ENCODE measurements at places on chromosomes 13 and 19.

GRCh38 chr13:26340807-26341206 is 86.9 kb downstream of the CDK8 start:
- DNase-seq, result no peak

- no peak for DNase-seq
Measured at GRCh38 chr19:4977299-4978174, 8.6 kb downstream of the KDM4B start.

GRCh38 chr13:35965226-35965927 is 165.8 kb downstream of the DCLK1 start:
- no peak for DNase-seq

GRCh38 chr19:1279782-1280341 is 4.5 kb downstream of the FAM174C start:
- peak; percentile 77 for DNase-seq

- no peak for DNase-seq
Measured at GRCh38 chr19:435707-436412, 25.0 kb downstream of the SHC2 start.

DNA sequence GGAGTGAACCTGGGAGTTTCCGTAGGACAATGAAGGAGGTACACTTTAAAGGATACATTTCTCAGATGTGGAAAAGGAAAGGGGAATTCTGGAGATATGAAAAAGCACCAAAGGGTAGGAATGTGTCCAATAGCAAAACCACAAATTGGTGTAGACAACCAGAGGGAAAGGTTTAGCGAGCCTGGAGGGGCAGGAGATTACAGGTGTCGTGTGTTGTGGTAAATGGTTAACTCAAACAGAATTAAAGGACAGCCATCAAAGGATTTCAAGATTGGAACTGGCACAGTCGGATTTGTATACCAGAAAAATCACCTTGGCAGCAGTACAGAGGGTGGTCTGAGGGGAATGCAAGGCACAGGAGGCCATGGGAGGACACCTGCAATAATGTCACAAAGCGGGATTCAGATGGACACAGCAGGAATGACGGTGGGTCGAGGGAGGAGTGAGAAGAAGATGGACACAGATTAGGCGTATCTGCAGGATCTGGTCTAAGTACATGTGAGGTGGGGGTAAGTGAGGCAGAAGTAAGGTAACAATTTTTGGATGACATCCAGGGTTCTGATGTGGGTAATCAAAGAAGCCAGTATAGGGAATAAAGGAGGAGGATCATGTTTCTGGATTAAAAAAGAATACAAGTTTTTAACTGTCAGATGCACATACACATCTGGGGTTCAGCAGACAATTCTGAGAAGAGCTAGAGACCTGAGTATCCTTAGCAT is 361.6 kb downstream of the KLF12 start:
- DNase-seq, result no peak

DNA sequence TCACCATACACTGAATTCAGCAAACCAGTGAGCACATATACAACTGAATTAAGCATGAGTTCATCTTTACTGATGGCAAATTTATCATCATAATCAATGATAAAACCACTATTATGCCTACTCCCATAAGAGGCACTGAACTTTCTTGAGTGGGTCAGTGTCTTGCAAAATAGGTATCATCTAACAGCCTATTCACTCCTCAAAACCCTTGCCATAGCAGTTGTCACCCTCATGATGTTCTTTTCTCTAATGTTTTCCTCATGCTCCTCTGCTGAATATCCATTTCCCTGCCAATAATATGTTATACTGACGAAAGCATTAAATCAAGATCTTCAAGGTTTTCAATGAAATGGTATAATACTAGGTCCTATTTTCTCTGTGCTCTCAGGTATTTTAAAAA is 5.6 kb downstream of the ARGLU1 start:
- no peak for DNase-seq

DNA sequence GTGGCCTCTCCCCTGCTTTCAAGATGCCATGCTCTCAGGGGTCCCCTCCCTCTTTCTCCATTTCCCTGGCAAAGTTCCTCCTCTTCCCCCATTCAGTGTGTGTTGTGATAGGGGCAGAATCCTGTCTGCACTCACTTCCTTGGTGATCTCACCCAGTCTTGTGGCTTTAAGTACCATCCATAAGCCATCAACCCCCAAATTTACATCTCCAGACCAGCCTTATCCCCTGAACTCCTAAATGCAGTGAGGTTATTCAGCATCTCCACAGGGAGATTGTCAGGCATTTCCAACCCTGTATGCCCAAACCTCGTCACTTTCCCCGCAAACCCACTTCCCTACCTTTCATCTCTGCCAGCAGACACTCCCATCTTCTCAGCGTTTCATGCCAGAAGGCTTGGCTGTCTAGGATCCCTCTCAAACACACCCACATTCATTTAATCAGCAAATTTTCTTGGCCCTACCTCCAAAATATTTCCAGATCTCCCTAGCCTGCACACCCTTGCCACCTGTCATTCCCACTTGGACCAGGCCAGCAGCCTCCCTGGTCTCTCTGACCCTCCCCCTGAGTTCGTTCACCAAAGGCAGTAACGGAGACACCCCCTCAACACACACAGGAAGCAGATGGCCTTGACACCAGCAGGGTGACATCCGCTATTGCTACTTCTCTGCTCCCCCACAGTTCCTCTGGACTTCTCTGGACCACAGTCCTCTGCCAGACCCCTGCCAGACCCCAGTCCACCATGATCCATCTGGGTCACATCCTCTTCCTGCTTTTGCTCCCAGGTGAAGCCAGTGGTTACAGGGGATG is at the start of gene HCST:
TSS of gene HCST (plus strand) at position 676 of the 808 bp plus-strand sequence. CDS start at position 741, 65 bp downstream.
- DNase-seq, result no peak

DNA sequence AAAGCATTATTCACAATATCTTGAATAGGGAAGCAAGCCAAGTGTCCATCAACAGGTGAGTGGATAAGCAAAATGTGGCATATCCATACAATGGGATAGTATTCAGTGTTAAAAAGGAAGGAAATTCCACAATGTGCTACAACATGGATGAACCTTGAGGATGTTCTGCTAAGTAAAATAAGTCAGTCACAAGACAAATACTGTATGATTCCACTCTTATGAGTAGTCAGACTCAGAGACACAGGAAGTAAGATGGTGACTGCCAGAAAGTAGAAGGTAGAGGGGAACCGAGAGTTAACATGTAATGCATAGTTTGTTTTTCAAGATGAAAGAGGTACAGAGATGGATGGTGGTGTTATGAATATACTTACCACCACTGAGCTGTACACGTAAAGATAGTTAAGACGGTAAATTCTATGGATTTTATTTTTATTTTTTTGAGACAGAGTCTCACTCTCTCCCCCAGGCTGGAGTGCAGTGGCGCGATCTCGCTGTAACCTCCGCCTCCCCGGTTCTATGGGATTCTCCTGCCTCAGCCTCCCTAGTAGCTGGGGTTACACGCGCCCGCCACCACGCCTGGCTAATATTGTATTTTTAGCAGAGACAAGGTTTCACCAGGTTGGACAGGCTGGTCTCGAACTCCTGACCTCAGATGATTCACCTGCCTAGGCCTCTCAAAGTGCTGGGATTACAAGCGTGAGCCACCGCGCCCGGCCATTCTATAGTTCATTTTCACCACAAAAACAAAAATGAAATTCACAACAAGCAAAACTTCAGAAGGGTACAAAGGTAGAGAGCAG is 1.0 kb upstream of the CHAMP1 start:
- DNase-seq, result no peak

GRCh38 chr13:100139817-100140216 is 50.9 kb downstream of the PCCA start:
- no peak for DNase-seq

GRCh38 chr13:73090823-73091187 is 32.0 kb downstream of the KLF5 start:
- no peak for DNase-seq

- no peak for DNase-seq
Measured at GRCh38 chr13:110246530-110246929, 60.4 kb downstream of the COL4A1 start.

GRCh38 chr13:76991432-76991795 is 467 bp upstream of the CLN5 start:
- DNase-seq, result no peak

- no peak for DNase-seq
Measured at GRCh38 chr19:57830071-57830602, at the start of gene ZNF587B. TSS of gene ZNF587B (plus strand) at chr19:57830299. CDS start at chr19:57830529, 230 bp downstream.

GRCh38 chr13:34546344-34547250 is 395.5 kb upstream of the NBEA start:
- no peak for DNase-seq

DNA sequence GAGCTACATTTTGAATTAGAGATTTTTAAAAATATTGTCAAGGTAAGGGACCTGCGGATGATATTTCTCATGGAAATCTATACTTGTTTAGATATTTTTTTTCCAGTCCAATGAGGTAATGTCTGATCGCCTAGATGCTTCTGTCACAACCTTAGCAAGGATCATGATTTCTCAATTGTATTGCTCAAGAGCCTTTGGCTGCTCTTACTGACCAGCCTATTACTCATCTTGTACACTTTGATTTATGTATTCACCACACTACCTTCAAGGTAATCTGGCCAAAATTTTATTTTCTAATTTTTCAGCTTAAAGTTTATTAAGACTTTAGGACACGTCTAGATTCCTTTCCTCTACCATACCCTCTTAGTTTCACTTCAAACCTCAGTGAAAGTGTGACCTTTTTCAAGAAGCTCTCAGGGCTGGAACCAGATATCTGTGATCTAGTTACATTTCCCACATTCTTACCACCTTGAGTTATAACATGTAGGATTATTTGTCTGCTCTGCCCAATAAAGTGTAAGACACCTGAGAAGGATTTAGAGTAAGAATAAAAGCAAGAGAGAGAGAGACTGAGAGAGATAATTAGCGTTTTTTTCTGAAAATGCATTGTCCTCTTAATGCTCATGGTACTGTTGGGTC is 197.1 kb downstream of the ITGBL1 start:
- no peak for DNase-seq

GRCh38 chr13:30173303-30173610 is 134.1 kb downstream of the KATNAL1 start:
- DNase-seq, result no peak

GRCh38 chr13:40345654-40346372 is 320.6 kb downstream of the FOXO1 start:
- DNase-seq, result no peak

- DNase-seq, result no peak
Measured at GRCh38 chr13:112974671-112975070, 5.7 kb downstream of the MCF2L start.

GRCh38 chr13:106595625-106596024 is 27.7 kb upstream of the ARGLU1 start:
- DNase-seq, result no peak
